ENCODE measurements at places on chromosomes 3 and 15.

- DNase-seq, result no peak
These were observed 721 bp downstream of the P2RY1 start for GRCh38 chr3:152835601-152836102.

DNA sequence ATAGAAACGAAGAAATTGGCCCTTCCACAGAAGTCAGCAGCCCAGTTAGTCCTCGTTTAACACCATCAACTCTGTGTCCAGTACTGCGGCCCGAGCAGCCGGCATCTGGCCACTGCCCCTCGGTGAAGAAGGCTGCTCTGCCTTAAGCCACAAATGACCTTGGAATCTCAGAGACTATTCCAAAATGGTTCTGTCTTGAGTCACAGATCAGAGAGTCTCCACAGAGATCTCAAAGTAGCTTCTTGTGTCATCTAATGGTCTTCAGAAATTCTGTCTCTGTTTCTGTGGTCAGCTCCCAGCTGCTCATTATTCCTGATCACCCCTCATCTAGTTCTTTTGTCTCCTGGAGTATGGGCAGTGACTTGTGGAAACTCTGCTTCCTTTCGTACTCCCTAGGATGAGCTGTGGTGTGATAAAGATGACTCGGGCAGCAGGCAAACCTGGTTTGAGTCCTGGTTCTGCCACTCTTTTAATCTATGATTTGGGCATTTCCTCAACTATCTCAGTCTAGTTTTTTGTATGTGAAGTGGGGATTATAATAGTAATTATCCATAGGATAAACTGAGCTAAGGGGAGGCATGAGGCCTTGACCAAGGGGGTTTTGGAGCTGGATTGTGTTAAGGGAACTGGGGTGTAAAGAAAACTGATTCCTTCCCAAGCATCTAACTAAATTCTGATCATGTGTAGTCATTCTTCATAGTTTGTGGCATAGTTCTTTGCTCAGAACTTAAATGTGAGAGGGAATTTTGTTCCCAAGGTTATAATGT is 22.6 kb downstream of the CRTC3 start:
- no peak for DNase-seq

- no peak for DNase-seq
These were observed 44.0 kb upstream of the SEC22A start for GRCh38 chr3:123157598-123158287.

DNA sequence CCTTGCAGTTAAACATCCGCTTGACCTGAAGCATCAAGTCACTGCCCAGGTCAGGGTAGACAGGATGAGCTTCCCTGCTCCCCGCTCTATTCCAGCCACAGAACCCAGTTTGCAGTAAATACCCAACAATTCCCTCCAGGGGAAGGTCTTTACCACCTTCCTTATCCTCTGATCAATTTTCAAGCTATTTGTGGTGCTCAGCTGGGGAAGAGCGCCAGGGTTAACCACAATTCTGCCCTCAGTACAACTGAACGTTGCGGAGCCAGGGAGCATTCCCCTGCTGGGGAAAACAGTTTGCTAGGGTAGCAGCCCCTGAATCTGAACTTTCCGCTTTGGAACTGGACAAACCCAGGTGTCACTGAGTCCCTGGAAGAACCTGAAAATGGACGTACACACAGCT is 28.5 kb downstream of the RBPMS2 start:
- DNase-seq, result no peak

GRCh38 chr15:90550919-90551318 is 21.2 kb downstream of the CRTC3 start:
- no peak for DNase-seq

DNA sequence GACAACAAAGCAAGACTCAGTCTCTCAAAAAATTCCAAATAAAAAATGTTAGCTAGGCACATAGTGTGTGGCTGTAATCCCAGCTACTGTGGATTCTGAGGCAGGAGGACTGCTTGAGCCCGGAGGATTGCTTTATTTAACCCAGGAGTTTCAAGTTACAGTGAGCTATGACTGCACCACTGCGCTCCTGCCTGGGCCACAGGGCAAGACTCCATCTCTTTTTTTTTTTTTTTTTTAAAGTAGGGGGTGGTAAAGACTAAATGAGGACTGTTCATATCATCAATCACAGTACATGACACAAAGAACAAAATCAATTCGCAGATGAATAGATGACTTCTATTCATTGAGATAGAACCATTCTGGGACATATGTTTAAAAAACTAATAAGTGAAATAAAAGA is 48.1 kb downstream of the ACAP2 start:
- DNase-seq, result no peak

GRCh38 chr3:58164906-58165821 is 45.6 kb downstream of the DNASE1L3 start:
- no peak for DNase-seq

Data from cortex of kidney (tissue), 1 donor.